ENCODE measurements at places on chromosomes 7 and 10.

- no peak for DNase-seq
Observed at GRCh38 chr10:19310066-19310465, 261.5 kb downstream of the MALRD1 start.

GRCh38 chr10:82551506-82551905, 676.5 kb downstream of the NRG3 start:
- DNase-seq = no peak

DNA sequence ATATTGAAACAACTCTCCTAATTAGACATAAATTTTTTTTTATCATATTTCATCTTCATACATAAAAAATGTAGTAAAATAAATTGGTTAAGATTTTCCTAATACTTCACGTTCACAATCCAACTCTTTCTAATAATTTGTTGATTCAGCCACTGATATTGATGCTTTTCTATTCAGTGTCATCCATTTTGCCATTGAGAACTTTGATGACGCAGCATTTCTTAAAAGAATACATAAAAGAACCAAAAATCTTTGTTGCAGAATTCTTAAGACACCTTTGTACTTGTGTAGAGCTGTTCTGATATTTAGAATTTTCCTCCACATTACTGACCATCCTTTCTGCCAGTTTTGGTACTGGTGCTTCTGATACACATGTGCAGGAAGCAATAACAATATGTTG, 52.6 kb downstream of the LOXL4 start:
- no peak for DNase-seq

- no peak for DNase-seq
Observed at GRCh38 chr10:7788639-7789286, 786 bp downstream of the ATP5F1C start.

GRCh38 chr10:33772370-33773252, 438.1 kb upstream of the NRP1 start:
- no peak for DNase-seq

DNA sequence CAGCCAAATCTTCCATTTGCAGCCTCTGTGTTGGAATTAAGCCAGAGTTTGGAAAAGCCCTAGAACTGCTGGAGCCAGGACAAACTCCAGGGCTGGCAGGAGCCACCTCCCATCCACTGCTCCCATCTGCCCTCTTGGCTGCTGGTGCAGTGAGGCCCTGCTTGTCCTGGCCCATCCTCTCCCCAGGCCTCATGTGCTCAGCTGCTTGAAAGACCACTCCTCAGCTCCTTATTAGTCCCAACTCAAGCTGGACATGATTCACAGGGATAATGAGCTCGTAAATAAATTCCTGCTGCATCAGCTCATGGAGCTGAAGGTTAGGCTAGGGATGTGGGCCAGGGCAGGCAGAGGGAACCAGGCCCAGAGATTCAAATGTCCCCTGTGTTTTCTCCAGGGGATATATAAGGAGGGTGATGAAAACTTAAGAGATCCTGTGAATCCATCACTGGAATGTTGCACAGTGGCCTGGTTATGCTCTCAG, 282.8 kb downstream of the RPS24 start:
- DNase-seq = no peak

Data from fibroblast of the conjunctiva (primary cell).